Islet precursor cell (in vitro differentiated cells): ENCODE measurements at places on chromosomes 11 and 22.

GRCh38 chr11:9748361-9748970, 84.6 kb downstream of the SWAP70 start:
- DNase-seq: peak; percentile 82

GRCh38 chr11:69122630-69123431, 32.9 kb upstream of the SMIM38 start:
- peak; percentile 98 for DNase-seq

- DNase-seq: peak; percentile 68
These were observed 255.6 kb upstream of the CADM1 start for GRCh38 chr11:115759622-115760460.

- DNase-seq: no peak
These were observed 8.5 kb upstream of the P2RY6 start for GRCh38 chr11:73263640-73264039.

GRCh38 chr22:41015003-41015402, 63.8 kb downstream of the RBX1 start:
- no peak for DNase-seq

DNA sequence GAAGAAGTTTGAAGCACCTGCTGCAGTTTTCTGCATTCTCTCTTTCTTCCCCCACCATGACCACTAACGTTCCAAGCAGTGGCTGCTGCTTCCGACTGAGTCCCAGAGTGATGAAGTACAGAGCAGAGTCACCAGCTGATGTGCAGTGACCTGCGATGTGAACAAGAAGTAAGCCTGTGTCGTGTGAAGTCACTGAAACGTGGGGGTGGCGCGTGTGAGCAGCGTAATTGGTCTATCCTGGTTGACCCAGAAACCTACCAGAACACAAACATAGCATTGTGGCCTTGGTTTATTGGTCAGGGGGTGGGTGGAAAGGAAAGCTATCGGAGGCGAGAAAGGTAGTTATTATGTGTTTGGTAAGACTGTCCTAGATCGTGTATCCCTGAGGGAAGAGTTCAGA, 3.5 kb downstream of the KRTAP5-7 start:
- peak; percentile 25 for DNase-seq

DNA sequence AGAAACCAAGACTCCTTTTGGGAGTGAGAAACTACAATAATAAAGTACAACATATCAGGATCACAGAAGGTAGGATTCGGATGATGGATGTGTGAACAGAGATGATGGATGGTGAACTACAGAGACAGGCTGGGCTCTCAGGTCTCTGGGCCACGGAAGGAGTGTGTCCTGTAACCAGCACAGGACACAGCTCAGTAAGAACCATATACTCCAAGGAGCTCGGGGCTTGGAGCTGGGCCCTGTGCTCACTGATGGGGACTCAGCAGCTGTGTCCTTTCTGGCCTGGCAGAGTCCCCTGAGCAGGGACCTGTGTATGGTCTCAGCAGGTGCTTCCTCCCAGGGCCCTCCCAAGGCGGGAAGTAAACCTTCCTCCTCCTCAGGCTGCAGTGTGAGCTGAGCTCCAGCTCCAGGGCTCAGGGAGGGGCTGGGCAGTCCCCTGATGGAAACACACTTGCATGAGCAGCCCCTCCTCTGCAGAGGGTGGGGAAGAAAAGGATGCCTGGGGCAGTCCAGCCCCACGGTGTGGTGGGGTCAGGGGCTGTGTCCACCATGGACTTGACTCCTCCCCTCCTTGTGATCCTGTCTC, 39.8 kb upstream of the TOP3B start:
- no peak for DNase-seq

GRCh38 chr11:90449606-90450005, 226.8 kb upstream of the CHORDC1 start:
- DNase-seq: no peak

DNA sequence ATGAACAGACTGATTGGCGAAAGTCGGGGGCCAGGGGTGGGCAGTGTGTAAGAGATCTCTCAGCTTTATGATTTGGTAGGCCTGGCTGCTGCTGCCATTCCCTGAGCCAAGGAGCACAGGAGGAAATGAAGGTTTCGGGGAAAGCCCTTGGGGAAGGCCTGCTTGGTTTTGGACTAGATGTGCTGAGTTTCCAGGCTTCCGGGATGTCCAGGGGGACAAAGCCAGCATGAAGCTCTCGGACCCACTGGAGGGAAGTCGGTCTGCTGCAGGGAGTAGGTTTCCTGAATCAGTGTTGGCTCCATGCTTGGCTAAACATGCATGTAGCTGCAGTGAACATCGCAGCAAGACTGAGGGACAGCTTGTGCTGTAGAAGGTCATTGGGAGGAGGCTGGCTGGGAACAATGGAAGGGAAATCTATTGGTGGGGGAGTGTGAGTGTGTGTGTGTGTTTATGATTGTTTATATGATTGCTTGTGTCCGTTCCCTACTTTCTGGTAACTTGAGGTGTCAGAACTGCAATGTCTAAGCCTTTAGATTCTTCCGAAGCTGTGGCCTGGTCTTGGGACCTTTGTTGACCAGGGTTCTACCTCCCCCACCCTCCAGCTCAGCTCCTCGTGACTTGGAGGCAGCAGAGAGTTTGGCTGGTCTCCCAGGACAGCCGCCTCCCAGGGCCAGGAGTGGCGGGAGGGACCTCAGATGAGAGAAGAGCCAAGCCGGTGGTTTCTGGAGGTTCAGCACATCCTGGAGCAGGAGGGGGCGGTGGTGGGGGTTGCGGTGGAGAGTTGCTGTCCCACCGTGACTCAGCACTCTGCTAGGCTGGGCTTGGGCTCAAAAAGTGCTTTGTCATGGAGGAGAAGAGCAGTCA, 4.0 kb upstream of the FTH1 start:
- peak; percentile 99 for DNase-seq

DNA sequence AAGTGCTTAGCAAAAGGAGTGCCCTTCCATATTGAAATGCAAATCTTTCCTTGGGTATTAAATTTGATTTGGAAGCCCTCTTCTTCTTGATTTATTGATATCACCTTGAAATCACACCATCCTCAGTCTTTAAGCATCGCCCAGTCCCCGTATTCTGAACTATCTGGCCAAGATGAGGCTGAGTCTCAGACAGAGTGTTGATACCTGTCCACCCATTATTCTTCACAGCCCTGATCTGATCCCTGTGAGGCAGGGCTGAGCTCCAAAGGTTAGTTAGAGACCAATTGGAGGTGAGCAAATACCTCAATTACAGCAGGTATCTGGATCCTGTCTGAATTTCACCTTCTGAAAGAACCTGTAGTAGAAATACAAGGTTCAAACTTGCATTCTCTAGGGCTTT, 326.3 kb downstream of the FAT3 start:
- DNase-seq: no peak

GRCh38 chr11:1968454-1969002, 21.4 kb downstream of the MRPL23 start:
- no peak for DNase-seq

GRCh38 chr22:21865041-21865440, 2.4 kb downstream of the MAPK1 start:
- DNase-seq: no peak

- DNase-seq: no peak
These were observed 6.5 kb downstream of the C11orf16 start for GRCh38 chr11:8926236-8926635.

DNA sequence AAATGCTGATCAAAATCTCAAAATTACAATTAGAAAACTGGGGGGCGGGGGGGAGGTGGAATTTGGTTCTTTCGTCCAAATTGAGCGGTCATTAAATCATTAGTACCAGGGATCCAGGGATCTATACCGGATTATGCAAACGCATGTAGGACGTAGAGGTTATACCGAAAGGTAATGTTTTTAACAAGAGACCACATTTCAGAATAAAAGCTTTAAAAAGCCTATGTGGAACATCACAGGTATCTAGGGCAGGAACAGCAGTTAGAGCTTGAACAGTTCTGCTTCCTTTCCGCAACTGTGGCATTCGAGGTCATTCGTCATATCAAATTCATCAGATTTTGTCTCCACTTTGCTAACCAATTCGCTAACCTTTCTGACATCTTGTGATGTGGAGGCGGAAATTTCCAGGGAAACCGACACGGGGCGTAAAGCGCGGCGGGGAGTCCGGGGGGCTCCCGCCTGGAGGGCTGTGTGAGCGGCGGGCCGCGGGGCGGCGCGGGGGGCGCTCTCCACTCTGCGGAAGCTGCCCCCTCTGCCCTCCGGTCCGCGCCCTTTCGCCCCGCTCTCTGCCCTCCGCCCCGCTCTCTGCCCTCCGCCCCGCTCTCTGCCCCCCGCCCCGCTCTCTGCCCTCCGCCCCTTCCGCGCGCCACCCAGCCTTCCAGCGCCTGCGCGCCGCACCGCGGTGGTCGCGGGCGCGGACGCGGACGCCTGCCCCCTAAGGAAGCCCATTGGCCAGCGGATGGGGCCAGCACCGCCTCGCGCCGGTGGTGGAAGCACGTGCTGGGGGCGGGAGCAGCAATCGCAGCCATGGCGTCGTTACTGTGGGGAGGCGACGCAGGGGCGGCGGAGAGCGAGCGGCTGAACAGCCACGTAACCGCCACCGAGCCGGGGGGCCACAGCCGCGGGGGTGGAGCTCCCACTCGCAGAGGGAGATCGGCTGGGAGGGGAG, at the start of gene DDX25:
TSS of gene DDX25 (plus strand) at position 798 of the 949 bp plus-strand sequence. CDS start at position 808, 10 bp downstream.
- DNase-seq: peak; percentile 69

DNA sequence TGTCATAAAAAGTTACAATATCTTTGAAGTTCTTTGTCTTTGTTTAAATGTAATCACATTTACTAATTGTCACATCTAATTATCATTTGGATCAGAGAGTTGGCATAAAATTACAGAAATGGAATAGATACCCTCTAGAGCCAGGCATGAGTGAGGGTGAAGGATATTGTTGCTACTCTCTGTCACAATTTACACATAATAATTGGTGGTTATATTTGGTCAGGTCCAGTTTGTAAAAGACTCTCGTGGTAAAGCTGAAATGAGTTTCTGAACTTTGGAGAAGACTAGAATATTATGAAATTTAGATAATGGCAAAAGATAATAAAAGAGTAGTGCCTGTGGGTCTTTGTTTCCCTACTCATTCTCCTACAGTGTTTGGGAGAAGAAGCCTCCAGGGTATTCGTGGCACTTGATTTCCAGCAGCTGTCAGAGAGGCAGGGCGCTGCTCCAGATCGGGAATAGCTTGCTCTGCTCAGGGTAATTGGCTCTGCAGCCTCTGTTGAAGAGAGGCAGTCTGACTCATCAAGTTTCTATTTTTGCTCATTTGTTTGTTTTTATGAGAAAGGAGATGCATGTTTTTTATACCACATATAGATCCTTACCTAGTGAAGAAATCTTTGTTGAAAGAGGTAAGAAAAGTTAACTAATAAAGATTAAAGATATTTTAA, 349.9 kb downstream of the CNTN5 start:
- DNase-seq: peak; percentile 91

DNA sequence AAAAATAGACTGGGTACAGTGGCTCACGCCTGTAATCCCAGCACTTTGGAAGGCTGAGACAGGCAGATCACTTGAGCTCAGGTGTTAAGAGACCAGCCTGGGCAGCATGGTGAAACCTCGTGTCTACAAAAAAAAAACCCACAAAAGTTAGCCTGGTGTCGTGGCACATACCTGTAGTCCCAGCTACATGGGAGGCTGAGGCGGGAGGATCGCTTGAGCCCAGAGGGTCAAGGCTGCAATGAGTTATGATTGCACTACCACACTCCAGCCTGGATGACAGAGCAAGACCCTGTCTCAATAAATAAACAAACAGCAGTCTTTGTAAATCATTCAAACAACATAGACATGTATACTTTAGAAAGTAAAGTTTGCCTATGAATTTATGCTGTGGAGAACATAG, 2.5 kb downstream of the MOV10L1 start:
- no peak for DNase-seq

GRCh38 chr22:26835929-26836528, 178.6 kb downstream of the MIAT start:
- peak; percentile 77 for DNase-seq

- DNase-seq: no peak
These were observed 29.0 kb upstream of the RASSF10 start for GRCh38 chr11:12979928-12980689.

GRCh38 chr11:2591805-2592204, 108.0 kb downstream of the KCNQ1OT1 start:
- no peak for DNase-seq

GRCh38 chr11:76232026-76232665, 25.8 kb upstream of the WNT11 start:
- no peak for DNase-seq

DNA sequence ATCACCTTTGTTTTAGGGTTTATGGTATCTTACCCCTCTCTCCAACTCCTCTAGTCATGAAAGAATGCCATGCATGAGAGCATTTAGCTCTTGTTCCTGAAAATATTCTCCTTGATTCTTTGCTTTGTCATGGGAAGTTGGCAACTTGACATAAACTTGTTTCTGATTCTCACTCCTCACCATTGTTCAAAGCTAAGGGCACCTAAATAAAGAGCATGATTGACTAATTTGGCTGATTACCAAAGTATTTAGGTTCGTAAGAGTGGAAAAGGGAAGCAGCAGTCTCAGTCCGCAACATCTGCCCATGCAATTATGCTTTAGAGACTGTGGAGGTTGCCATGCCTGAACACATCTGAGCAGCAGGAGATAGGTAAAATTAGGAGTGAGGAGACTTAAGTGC, 26.4 kb downstream of the OR52K1 start:
- no peak for DNase-seq

DNA sequence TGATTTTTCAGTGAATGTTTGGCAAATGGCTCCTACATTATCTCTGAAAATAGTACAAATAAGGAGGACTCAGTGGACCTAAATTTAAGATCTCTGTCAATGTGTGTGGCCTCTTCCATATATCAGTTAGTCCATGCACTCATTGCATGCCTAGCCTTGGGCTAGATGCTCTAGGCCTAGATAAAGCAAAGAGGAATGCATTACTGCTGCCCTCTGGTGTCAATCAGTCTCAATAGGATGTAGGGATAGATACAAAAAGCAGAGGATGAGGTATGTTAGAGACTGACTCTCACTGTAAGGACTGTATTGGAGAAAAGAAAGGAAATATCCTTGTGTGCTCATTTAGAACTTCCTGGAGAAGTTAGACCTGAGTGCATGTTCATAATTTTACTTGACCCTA, 42.0 kb downstream of the MS4A2 start:
- peak; percentile 71 for DNase-seq

DNA sequence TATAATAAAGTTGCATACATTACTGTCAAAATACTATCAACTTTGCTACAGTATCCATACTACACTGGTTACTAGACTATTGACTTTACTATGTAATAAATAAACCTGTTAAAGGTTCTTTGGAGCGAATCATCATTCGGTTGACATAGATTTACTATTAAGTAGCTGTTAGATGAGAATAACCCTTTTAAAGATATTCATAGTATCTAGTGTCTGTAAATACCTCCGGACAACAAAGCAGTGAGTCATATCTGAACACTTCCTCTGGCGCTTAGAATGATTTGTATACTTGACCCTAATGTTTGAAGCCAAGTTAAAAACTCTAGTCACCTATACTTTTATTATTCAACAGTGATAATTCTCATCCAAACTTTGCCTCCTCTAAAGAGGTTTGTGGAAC, 84.7 kb downstream of the MSANTD4 start:
- no peak for DNase-seq

DNA sequence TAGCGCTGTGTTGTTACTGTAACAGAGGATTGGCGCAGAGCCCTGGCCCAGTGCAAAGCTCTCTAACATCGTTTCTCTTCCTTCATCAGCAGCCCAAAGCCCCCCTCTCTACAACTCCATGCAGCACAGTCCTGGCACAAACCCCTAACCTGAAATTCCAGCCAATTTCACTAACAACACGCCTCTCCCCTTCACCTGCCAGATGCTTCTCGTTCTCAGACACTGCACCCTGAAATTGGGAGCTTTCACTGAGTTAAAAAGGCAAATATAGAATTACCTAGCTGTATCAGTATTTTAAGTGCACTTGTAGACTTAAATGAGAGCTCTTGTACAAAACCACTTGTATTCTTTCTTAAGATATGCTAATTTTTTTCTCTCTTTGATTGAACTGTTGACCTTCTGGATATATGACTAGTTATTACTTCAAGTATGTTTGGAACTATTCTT, 16.3 kb downstream of the GRAP2 start:
- DNase-seq: no peak

- no peak for DNase-seq
These were observed 931.1 kb downstream of the FAM181B start for GRCh38 chr11:81802591-81802990.
